ENCODE measurements at places on chromosomes 2 and 18. TPM values are rescaled to one million over a fixed set of nuclear protein-coding genes. Genes with fewer than 3 reads are reported as not detected.
A peak's percentile ranks its signal among the peaks of the same experiment; 100 is the strongest.

- peak; percentile 70 for DNase-seq
- H3K4me3 ChIP-seq, result no peak overlapping the region
- H3K4me1 ChIP-seq, result no peaks in the 10 kb centered on the region
- H3K27ac ChIP-seq, result no peak overlapping the region
- no peaks in the 10 kb centered on the region for H3K36me3 ChIP-seq
Measured at GRCh38 chr18:77650799-77651385, 401.2 kb downstream of the GALR1 start.

- no peak overlapping the region for H3K4me3 ChIP-seq
- no peaks in the 10 kb centered on the region for H3K4me1 ChIP-seq
- no peak for DNase-seq
- H3K27me3 ChIP-seq, result no peaks in the 10 kb centered on the region
Measured at GRCh38 chr18:42657551-42657950, 457.9 kb downstream of the RIT2 start.

DNA sequence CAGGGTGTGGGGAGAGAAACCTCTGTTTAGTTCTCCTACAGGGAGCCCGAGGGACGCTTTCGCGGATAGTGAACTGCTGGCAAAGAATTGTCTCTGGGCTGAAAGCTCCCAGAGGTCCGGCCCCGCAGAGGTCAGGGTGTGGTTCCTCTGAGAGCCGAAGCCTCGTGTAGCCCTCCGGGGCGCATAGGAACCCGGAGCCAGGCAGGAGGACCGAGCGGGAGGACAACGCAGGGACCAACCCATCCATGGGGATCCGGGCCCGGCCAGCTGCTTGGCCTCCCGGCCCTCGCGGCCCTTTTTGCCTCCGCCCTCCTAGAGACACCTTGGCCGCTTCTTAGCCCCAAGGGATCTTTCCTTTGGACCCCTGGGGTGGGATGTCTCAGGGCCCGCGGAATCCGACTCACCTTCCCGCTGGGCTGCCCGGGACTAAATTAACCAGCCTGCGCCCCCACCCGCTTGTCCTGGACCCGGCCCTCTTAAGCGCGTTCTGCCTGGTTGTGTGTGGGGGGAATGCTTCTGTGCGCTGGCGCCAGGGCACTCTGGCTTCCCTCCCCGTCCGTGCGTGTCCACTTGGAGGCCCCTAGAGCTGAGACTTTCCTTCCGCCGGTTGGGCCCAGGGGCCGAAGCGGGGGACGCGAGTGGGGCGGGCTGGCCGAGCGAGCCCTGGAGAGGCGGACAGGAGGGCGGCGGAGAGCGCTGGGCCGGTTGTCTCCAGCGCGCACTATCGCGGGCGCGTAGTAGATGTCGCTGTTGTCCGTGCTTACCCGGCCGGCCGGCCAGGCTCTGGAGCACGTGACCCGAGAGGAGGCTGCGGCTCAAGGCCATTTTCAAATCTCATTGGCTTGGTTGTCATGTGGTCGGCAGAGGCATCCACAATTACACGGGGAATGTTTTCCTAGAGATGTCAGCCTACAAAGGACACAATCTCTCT, at the start of gene HOXD10:
Gene HOXD10, plus strand, starts transcription at position 896 of the 931 bp plus-strand sequence. CDS start 56 bp downstream, outside the sequence.
- H3K27ac ChIP-seq, result no peak within 1 kb of the TSS
- no peak within 1 kb of the TSS for H3K4me3 ChIP-seq
- H3K4me1 ChIP-seq, result peaks cover 3% of the 10 kb centered on the region
- H3K36me3 ChIP-seq, result peaks cover 5% of the 10 kb centered on the region
- peaks cover 92% of the 10 kb centered on the region for H3K27me3 ChIP-seq

DNA sequence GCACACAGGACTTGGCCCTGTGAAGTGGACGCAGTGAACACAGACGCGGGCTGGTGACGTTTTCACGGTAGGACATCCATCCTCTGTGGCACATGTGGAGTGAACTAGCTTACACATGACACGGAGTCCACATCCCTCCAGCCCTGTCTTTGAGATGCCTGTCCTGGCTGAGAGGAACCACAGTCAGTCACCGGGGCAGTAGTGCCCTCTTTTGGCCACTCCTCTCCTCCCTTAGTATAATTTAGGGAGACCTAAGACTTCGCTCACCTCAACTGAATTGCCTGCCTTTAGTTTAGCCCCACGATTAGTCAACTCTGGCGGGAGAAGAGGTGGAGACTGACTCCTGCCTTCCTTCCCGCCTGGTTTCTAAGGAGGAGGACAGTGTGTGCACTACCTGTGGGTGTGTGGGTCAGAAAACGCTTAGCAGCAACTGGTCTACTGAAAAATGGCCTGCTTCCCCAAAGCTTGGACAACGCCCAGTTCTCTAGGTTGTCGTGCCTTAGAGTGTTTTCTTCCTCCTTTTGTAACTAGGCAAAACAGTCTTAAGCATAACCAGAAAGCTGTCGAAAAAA, 70.6 kb downstream of the MBP start:
- peak; percentile 55 for DNase-seq
- H3K36me3 ChIP-seq, result peaks cover 50% of the 10 kb centered on the region
- peak overlapping the region; percentile 11 for H3K4me3 ChIP-seq
- peak overlapping the region; percentile 98 for H3K27ac ChIP-seq
- H3K4me1 ChIP-seq, result peaks cover 78% of the 10 kb centered on the region

- no peak overlapping the region for H3K27ac ChIP-seq
- H3K4me3 ChIP-seq, result peak overlapping the region; percentile 67
- peaks cover 61% of the 10 kb centered on the region for H3K27me3 ChIP-seq
- H3K36me3 ChIP-seq, result no peaks in the 10 kb centered on the region
- H3K4me1 ChIP-seq, result peaks cover 14% of the 10 kb centered on the region
Measured at GRCh38 chr2:73292316-73292905, 937 bp downstream of the EGR4 start.

GRCh38 chr2:233934524-233934923, 17.4 kb downstream of the TRPM8 start:
- H3K27me3 ChIP-seq, result peaks cover 34% of the 10 kb centered on the region
- H3K4me1 ChIP-seq, result peaks cover 4% of the 10 kb centered on the region
- DNase-seq, result no peak

- no peak overlapping the region for H3K4me3 ChIP-seq
- no peak for DNase-seq
- H3K27ac ChIP-seq, result no peak overlapping the region
- no peaks in the 10 kb centered on the region for H3K36me3 ChIP-seq
Measured at GRCh38 chr2:204706939-204707338, 161.7 kb downstream of the PARD3B start.

- H3K4me3 ChIP-seq, result no peak overlapping the region
- no peaks in the 10 kb centered on the region for H3K27me3 ChIP-seq
- no peaks in the 10 kb centered on the region for H3K4me1 ChIP-seq
- no peak overlapping the region for H3K27ac ChIP-seq
Measured at GRCh38 chr2:112942654-112943002, 31.7 kb downstream of the IL37 start.

DNA sequence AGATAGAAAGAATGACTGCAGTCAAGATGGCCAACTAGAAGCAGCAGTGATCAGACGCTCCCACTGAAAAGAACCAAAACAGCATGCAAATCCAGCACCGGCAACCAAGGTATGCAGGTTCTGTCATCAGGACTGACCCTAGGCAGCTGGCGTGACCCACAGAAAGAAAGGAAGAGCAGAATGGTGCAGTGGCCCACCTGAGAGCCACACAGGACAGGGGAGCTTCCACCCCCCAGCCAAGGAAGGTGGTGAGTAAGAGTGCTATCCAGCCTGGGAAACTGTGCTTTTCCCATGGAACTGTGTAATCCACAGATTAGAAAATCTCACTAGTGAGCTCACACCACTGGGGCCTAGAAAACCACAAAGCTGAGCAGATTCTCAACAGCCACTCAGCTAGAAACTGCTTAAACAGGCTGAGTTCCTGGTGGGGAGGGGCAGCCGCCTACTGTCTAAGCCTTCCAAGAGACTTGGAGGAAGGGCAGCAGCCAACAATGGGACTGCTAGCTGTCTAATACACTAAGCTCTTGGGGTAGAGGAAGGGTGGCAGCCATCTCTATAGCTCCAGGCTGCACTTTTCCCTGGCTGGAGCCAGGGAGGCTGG, 127.9 kb downstream of the EVA1A start:
- H3K4me1 ChIP-seq, result no peaks in the 10 kb centered on the region
- no peaks in the 10 kb centered on the region for H3K36me3 ChIP-seq
- H3K4me3 ChIP-seq, result no peak overlapping the region

DNA sequence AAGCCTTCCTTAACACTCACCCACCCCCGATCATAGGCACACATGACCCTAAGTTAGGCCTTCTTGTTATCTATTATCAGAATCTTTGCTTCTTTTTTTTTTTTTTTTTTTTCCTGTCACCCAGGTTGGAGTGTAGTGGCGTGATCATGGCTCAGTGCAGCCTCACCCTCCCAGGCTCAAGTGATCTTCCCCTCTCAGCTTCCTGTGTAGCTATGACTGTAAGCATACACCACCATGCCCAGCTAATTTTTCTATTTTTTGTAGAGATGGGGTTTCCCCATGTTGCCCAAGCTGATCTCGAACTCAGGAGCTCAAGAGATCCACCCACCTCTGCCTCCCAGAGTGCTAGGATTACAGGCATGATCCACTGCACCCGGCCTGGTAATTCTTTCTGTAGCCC, 328.7 kb downstream of the NR4A2 start:
- no peak overlapping the region for H3K27ac ChIP-seq
- H3K4me3 ChIP-seq, result no peak overlapping the region
- no peaks in the 10 kb centered on the region for H3K36me3 ChIP-seq
- no peak for DNase-seq
- no peaks in the 10 kb centered on the region for H3K27me3 ChIP-seq

DNA sequence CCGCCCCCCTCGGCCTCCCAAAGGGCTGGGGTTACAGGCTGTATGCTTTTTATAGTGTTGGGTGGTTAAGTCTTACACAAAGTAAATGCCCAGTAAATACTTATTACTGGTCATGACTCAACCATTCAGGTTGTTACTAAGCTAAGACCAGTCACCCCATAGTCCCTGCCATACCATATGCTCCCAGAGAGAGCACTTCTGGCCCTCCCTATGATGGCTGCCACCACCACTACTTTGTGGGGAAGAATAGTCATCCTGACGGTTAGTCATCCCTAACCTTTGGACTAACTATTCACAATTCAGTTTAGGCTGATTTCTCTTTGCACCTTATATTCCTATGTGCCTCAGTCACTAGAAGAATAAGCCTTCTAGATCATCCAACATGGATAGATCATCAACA, 42.0 kb upstream of the MSH2 start:
- H3K36me3 ChIP-seq, result no peaks in the 10 kb centered on the region
- H3K27me3 ChIP-seq, result no peaks in the 10 kb centered on the region
- H3K4me3 ChIP-seq, result no peak overlapping the region
- H3K27ac ChIP-seq, result no peak overlapping the region
- no peaks in the 10 kb centered on the region for H3K4me1 ChIP-seq
- no peak for DNase-seq

GRCh38 chr2:109715313-109715805, 78.7 kb upstream of the RGPD5 start:
- H3K36me3 ChIP-seq, result no peaks in the 10 kb centered on the region
- H3K4me1 ChIP-seq, result no peaks in the 10 kb centered on the region
- no peak overlapping the region for H3K27ac ChIP-seq
- H3K4me3 ChIP-seq, result no peak overlapping the region

GRCh38 chr2:207126724-207127308, 38.9 kb downstream of the KLF7 start:
- no peaks in the 10 kb centered on the region for H3K27me3 ChIP-seq
- peaks cover 33% of the 10 kb centered on the region for H3K36me3 ChIP-seq
- H3K27ac ChIP-seq, result no peak overlapping the region
- H3K4me1 ChIP-seq, result peaks cover 81% of the 10 kb centered on the region
- no peak for DNase-seq

DNA sequence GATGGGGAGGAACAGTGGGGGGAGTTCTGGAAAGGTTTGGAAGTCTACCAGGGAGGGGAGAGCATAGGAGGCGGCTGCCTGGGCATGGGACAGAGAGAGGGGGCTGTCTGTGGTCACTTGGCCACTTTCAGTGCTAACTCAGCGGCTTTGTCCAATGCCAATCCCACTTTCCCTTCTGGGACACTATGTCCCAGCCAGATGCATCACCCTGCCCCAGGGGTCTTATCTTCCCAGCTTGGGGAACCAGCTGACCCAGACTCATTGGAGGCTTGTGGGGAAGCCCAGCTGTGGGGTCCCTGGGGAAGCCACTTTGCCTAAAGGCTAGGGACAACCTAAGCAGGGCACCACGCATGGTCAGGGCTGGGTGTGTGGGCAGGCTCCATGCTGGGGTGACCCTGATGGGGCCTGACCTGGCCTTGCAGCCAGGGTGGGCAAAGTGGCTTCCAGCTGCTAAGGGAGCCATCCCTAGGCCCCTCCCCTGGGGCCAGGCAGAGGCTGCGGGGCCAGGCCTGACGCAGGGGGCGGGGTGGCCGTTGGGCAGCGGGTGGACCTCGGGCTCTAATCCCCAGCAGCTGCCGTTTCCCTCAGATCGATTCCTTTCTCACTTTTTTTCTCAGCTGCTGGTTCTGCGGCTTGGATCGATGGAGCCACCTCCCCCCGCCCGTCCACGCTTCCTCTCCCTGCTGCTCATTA, 1.6 kb upstream of the ASIC4 start:
- no peak overlapping the region for H3K4me3 ChIP-seq
- DNase-seq, result no peak
- peaks cover 25% of the 10 kb centered on the region for H3K4me1 ChIP-seq
- H3K36me3 ChIP-seq, result no peaks in the 10 kb centered on the region
- peaks cover 61% of the 10 kb centered on the region for H3K27me3 ChIP-seq
- H3K27ac ChIP-seq, result no peak overlapping the region

DNA sequence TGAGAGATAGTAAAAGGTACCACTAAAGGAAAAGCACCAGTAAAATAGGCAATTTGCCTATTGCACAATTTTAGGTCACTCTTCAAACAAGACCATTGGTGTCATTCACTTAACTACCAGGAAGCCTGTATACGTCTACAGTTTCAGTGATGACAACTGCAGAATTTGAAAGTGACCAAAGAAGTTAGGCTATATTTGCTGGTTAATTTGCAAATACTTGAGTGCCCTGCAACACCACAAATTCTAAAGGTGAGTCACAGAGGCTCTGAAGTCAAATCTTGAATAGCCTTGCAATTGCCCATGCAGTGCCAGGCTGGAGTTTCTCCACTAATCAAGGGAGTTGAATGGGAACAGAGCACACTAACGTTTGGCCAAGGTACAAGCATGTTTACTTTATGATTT, 128.7 kb upstream of the CCDC68 start:
- H3K27me3 ChIP-seq, result peaks cover 4% of the 10 kb centered on the region
- H3K27ac ChIP-seq, result no peak overlapping the region
- no peaks in the 10 kb centered on the region for H3K36me3 ChIP-seq
- no peak for DNase-seq
- H3K4me3 ChIP-seq, result no peak overlapping the region
- no peaks in the 10 kb centered on the region for H3K4me1 ChIP-seq

DNA sequence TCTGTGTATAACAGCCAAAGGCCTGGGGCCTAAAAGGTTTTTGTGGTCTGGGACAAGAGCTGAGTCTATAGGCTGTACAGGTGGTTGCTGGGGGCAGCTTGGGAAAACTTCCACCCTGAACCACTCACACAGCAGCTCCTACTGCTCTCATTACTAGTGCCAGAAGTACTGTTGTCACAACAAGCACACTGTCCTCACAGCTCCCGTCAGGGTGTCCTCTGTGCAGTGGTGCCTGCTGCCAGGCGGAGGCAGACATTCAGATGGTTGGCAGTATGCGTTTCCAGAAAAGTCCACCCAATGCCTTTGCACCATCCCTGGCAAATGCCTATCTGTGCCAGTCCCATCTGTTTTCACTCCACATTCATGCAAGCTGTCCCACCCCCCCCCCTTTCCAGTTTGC, 58.5 kb downstream of the EPAS1 start:
- H3K4me1 ChIP-seq, result peaks cover 40% of the 10 kb centered on the region
- H3K4me3 ChIP-seq, result no peak overlapping the region
- H3K27ac ChIP-seq, result no peak overlapping the region
- DNase-seq, result no peak
- no peaks in the 10 kb centered on the region for H3K27me3 ChIP-seq

Gene C1QL2
- not detected for total RNA-seq

Gene CLEC4F
- total RNA-seq, result not detected

Gene G6PC2
- not detected for total RNA-seq

Gene POLE4
- 69.7 TPM for total RNA-seq

Gene LINC00305
- total RNA-seq, result not detected

Gene TMEM37
- not detected for total RNA-seq

Gene CAVIN2
- total RNA-seq, result not detected

Gene SLC9A4
- 0.07 TPM for total RNA-seq

Gene ZNF24
- 46.8 TPM for total RNA-seq
